Stimulated activated CD8-positive, alpha-beta memory T cell treated with anti-CD3 and anti-CD28 coated beads, Interleukin-4, amount 100 ng/mL, for 1 hour (primary cell): ENCODE measurements at places on chromosomes 2 and 18.

DNA sequence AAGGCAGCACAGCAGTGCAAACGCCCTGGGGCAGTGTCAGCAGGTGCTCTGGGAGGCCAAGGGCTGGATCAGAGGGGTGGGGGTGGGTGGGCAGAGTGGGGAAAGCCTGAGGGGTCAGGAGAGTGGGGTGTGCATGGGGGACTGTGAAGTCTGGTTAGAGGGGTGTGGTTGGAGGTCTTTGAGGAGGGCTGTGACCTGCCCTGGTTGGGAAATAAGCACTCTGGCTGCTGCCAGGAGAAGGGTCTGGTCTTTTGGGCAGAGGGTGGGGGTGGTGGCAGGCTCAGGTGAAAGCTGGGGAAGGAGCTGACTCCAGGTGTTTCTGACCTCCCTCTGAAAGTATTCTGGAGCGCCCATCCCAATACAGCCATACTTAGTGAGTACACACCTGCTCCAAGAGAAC lies 4.2 kb downstream of the ALPI start:
- no peak for DNase-seq

DNA sequence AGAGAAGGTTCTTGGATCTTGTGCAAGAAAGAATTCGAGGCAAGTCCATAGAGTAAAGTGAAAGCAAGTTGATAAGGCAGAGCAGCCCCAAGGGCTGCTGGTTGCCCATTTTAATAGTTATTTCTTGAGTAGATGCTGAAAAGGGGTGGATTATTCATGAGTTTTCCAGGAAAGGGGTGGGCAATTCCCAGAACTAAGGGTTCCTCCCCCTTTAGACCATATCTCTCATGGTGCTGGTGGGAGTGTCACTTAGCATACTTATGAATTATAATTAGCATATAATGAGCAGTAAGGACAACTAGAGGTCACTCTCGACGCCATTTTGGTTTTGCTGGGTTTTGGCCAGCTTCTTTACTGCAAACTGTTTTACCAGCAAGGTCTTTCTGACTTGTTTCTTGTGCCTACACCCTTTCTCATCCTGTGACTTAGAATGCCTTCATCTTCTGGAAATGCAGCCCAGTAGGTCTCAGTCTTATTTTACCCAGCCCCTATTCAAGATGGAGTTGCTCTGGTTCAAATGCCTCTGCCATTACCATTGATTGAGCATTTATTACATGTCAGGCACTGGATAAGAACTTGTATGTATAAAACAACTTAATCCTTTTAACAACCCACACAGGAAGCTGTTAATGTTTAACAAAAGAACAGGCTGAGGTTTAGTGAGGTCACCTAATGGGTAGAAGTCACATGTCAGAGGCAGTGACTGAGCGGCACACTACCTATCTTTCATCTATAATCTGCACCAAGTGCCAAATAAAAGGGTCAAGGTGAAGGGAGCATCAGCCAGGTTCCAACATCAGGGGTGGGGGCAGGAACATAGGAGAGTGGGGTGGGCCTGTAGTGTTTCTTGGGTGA lies 250.9 kb downstream of the ICOS start:
- DNase-seq: no peak

DNA sequence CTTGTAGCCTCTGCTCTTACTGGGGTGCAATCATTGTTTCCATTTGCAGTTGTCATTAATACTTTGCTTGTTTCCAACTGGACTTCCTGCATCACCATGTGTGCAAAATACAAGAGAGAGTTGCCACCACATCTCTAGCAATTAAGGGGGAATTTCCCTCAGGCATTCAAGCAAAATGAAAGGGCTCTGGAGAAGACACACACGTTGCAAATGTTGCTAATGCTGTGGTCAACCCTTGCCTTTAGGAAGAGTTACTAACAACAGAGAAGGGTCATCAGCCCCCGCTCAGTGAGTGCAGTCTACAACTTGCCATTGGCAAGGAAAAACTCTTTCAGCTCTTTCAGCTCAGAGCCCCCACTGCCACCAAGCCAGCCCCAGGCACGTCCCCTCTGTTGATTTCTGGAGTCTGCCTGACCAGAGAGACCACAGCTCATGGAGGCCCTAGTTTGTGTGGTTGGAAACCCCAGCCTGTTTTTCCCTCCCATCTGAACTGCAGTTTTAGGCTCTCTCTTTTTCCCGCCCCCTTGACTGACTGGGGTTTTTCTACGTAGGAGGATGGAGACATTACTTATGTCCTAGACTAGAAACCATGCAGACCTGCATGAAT lies 25.9 kb upstream of the GPR45 start:
- no peak for DNase-seq

GRCh38 chr2:206657087-206657486 lies 14.8 kb downstream of the FAM237A start:
- DNase-seq: no peak

- no peak for DNase-seq
Observed at GRCh38 chr2:215528555-215528954, 92.7 kb upstream of the FN1 start.

DNA sequence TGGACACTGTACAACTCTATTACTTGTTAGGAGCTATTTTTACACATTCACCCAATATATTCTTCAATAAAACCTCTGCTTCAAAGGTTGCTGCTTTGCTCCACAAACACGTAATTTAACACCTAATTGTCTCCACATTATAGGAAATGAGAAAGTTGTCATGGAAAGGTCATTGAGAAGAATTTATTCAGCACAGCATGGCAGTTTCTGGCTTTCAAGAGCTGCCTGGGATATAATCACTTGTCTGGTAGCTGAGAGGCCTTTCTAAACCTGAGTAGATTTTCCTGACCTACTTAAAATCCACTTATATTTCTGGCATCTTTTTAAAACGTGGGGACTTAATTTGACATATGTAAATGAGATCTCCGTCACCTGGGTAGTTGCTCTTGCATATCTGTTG lies 216.1 kb downstream of the ZNF804A start:
- DNase-seq: no peak

DNA sequence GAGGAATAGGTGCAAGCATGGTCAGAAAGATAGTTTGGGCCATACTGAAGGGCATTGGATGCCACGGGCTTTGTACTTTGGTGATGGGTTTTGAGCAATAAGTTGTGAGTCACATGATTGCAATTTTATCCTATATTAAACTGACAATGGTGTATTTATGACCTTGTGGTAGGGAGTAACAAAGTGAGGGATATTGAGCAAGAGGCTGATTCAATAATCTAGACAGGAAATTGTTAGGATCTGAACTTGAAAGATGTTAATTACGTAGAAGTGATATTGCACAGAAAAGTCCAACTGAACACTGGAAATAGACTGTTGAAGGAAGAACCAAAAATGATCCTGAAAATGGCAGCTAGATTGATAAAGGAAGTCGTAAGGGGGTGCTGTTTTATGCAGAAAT lies 46.6 kb upstream of the TCF4 start:
- DNase-seq: no peak

- DNase-seq: no peak
Observed at GRCh38 chr2:172976116-172976515, 99.5 kb upstream of the MAP3K20 start.

DNA sequence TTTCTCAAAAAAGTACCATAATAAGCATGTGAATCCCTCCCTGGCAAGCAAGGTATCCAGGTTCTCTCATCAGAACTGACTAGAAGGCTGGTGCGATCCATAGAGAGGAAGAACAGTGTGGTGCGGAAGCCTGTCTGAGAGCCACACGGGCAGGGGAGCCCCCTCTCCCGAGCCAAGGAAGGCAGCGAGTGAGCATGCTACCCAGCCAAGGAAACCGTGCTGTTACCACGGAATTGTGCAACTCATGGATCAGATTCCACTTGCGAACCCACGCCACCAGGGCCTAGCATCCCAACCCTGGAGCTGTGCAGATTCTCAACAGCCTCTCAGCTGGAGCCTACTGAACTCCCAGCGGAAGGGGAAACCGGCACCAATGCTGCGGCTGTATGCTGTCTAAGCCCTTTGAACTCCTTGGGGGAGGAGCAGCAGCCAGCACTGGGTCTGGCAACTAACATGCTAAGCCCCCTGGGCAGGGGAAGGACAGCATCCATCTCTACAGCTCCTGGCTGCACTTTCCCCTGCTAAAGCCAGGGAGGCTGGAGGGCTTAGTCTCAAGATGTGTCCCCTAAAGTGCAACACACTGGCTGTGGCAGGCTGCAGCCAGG lies 823.1 kb downstream of the EPHA4 start:
- no peak for DNase-seq

GRCh38 chr2:50345701-50346591 lies 686.0 kb downstream of the NRXN1 start:
- DNase-seq: no peak

GRCh38 chr2:125330133-125330532 lies 1305.0 kb downstream of the CNTNAP5 start:
- no peak for DNase-seq
